Suppressor macrophage (primary cell): ENCODE measurements at places on chromosomes 16 and 17.
A peak's percentile ranks its signal among the peaks of the same experiment; 100 is the strongest.

GRCh38 chr17:46776298-46777005 lies 42.0 kb downstream of the WNT3 start:
- no peak for DNase-seq

- DNase-seq = no peak
Observed at GRCh38 chr16:67246756-67247191, 507 bp downstream of the FHOD1 start.

DNA sequence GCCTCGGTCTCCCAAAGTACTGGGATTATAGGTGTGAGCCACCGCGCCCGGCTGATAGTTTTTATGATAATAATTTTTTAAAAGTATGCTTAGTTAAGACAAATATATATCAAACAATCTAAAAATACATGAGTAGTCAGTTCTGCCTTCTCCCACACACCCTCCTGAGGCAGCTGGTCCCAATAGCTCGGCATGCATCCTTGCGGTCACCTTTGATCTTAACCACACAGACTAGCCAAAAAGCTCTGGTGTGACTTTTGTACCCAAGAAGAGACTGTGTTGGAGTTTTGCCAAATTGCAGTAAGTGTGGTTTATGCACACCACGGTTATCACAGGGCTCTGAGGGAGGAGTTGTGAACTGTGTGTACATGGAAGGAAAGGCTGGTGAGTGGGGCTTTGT lies 25.6 kb downstream of the ATP6V0A1 start:
- no peak for DNase-seq

GRCh38 chr17:45093444-45094110 lies 32.5 kb downstream of the NMT1 start:
- DNase-seq = no peak

- DNase-seq = no peak
Observed at GRCh38 chr16:82059161-82059982, 24.3 kb downstream of the HSD17B2 start.

- no peak for DNase-seq
Observed at GRCh38 chr17:43011728-43012472, 5.3 kb downstream of the IFI35 start.

DNA sequence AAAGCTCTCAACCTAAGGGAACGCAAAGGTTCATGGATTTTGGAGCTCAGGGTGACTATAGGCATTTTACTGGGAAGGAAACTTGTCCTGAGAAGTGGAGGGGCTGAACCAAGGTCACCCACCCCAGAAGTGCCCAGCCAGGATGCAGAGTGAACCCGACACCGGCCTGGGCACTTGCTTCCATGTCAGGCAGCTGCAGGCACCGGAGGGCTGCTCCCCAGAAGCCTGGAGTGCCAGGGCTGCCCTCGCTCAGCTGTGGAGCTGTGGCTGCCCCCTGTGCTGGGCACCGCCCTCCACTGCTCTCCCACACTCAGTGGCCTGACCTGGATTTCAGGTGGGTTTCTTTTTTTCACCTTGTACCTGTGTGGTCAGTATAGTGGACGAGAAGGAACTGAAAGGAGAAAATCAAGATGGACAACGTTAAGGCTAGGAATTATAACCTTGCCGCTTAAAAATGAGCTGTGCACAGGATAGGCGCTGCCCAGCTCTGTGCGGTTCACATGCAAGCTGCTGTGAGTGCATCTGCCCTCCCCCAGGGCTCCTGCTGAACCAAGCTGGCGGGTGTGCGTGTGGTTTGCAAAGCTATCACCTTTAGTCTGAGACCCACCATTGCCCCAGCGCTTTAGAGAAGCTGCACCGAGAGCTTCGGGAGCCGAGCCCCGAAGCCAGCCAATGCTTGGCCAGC lies 2.2 kb downstream of the MAPK8IP3 start:
- no peak for DNase-seq

DNA sequence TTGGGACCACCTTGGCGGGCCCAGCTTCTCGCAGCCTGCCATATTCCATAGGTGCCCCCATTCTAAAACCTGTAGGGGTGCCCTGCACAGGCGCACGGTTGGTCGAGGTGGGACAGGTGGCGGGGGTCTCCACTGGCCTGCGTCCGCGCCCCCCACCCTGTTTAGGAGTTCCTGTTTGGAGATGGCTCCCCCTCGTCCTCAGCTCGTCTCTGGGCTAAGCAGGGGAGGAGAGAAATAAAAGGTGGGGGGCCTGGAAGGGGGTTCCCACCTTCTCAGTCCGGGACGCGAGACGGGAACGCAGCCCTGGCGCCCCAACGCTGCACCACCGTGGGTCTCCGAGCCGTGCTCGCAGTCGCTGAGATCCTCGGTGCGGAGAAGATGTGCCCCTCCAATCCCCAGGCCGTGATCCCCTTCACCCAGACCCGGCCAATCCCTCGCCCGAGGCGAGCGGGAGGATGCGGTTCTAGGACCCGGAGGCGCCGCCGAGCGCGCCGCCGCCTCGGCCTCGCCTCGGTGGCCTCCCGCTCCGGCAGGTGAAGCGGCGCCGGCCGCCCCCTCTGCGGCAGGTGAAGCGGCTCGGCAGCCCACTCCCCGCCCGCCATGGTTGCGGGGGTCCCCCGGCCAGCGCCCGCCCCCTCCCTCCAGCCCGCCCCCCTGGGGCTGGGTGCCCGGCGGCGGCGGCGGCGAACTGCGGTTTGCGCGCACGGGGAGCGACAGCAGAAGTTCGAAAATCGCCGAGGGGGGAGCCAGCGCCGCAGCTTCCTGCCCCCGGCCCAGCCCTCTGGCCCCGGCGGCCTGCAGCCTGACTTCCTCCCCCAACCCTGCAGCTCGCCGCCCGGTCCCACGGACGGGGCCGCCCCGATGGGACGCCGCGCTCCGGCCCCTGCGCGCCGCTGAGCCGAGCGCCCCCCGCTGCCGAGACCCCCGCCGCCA lies at the start of gene FMNL1:
FMNL1 (plus strand) TSS at position 805 of the 933 bp plus-strand sequence. CDS start 240 bp downstream, outside the sequence.
- DNase-seq = peak; percentile 93

- DNase-seq = no peak
Observed at GRCh38 chr16:15459791-15460190, 25.4 kb downstream of the BMERB1 start.

GRCh38 chr17:45870342-45870974 lies 23.9 kb upstream of the MAPT start:
- no peak for DNase-seq

- DNase-seq = no peak
Observed at GRCh38 chr16:10009684-10010083, 172.5 kb downstream of the GRIN2A start.

GRCh38 chr16:75265911-75266701 lies 14.7 kb upstream of the BCAR1 start:
- DNase-seq = peak; percentile 76

GRCh38 chr17:50425682-50426471 lies at the start of gene ACSF2:
TSS of gene ACSF2 (plus strand) at chr17:50426218. CDS start at chr17:50426262, 44 bp downstream.
- DNase-seq = peak; percentile 64

GRCh38 chr17:32564325-32564724 lies 77.5 kb downstream of the CDK5R1 start:
- DNase-seq = no peak

DNA sequence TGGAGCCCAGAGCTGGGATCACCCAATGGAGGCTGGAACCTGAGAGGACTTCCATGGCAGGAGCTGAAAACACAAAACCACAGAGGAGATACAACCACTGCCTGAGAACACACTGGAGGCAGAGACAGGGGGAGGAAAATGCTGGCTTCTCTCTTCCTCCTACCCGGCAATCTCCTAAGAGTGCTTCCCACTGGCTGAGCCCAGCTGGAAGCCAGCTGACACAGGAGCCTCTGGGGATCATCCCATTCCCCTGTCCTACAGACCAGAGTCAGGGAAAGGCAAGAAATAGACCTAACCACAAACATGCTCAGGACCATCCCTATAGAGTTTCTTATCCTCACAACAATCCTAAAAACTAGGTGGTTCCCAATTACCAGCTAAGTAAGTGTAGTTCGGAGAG lies 112.4 kb upstream of the CDH5 start:
- no peak for DNase-seq

DNA sequence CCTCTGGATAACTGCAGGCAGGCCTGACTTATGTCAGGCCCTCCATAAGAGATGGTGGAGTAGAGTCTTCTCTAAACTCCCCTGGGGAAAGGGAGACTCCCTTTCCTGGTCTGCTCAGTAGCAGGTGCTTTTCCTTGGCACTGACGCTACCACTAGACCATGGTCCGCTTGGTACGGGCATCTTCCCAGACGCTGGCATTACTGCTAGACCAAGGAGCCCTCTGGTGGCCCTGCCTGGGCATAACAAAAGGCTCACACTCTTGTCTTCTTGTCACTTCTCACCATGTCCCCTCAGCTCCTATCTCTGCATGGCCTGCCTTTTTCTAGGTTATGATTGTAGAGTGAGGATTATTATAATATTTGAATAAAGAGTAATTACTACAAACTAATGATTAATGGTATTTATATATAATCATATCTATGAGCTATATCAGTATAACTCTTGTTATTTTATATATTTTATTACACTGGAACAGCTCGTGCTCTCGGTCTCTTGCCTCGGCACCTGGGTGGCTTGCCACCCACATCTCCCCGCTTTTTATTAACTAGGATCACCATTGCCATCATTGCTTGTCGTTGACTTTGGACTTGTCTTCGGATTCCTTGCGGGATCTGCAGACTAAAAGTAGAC lies 59.8 kb upstream of the ARL4D start:
- DNase-seq = peak; percentile 65

GRCh38 chr16:48176635-48177408 lies 21.0 kb upstream of the ABCC12 start:
- no peak for DNase-seq

DNA sequence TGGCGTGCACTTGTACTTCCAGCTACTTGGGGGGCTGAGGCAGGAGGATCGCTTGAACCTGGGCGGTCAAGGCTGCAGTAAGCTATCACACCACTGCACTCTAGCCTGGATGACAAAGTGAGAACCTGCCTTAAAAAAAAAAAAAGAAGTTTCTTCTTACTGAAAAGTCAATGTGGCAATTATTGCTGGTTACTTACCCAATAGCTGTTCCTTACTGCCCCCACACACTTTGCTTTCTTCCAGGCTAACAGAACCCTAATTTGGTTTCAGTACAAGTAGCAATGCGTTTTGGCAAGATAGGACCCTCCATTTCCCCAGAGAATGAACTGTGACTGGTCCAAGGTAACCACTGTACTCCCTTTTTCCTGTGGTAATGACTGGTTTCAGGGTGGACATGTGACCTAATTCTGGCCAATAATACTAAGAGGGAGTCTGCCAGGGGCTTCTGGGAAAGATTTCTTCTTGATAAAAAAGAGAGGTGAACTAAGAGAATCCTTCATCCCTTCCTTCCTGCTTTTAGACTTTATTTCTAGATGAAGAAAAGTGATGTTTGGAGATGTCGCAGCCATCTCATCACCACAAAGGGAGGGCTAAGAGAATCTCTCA lies 58.8 kb upstream of the MSI2 start:
- peak; percentile 49 for DNase-seq

DNA sequence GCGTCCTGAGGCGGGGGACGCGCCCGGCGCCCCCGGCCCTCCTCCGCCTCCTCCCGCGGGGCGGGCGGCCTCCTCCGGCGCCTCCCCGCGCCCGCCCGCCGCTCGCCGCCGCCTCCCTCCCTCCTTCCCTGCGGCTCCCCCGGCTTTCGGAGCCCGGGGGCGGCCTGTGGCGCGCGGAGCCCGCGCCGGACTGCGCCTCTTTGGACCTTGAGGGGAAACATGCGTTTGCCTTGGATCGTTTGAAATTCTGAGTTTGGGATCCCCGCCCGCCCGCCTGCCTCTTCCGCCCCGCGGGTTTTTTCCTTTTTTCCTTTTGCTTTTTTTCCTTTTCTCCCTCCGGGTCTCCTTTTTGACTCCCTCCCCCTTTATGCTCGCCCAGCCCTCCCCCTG lies 390 bp downstream of the ZNRF1 start:
- no peak for DNase-seq

DNA sequence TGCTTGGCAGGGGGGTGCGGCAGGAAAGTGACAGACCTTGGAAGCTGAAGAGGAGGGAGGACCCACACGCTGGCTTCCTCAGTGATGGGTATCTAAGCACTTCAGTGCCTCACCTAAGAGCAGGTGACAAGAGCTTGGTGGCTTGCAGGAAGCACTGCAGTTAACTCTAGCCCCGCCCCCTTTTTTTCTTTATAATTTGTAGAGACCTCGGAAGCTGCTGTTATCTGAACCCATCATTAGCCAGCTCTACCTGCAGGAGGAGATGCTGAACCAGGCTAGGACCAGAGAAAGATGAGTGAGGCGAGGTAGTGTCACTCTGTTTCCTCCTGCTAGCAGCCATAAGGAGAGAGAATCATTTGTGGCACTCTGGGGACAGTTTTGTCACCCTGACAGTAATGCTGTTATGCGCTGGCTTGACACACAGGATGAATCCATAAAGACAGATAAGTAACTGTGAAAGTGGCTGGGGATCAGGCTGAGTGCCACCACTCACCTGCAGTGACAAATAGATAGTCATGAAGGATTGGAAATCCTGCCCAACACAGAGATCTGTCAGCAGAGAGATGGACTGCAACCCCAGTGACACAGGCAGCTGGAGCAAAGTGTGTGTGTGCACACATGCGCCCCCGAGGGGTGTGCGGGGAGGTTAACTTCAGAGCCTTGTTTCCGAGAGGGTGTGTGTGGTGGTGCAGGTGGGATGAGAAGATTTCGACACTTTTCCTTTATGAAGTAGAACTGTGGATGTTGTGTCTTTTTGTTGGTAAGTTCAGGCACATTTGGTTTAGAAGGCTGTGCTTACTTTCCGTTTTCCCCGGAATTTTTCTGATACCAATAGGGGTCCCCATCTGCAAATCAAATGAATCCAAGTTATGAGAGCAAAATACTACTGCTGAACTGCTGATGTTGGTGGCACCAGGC lies 224.0 kb downstream of the IRX3 start:
- no peak for DNase-seq

DNA sequence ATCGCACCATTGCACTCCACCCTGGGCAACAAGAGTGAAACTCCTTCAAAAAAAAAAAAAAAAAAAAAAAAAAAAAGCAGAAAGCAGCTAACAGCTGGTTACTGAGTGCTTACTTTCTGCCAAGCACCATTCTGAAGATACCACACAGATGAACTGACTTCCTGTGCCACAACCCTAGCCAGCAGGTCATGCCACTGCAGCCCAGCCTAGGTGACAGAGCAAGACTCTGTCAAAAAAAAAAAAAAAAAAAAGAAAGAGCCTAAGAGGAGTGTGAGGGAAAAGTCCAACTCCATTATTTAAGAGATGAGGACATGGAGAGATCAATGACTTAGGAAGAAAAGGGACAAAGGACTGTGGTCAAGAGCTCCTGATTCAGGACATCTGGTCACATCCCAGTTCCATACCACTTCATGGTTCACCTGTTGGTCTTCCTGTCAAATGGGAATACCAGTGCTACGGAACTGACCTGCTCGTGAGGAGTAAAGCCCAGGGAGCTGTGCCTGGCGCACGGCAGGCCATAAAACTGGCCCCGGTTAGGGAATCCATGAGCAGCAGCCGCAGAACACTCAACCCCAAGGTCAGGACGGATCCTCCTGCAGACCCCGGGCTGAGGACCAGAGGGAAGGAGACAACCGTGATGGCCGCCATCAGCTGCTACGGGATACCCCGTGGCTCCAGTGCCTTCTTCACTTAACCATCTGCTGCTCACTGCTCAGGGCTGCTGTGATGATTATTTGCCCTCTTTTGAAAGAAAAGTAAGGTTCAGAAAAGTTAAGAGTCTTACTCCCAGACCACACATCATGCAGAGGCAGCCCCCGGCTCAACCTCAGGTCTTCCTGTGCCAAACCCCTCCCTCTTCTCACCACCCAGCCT lies 950 bp downstream of the KLHDC4 start:
- DNase-seq = no peak

GRCh38 chr16:3095869-3096268 lies 3.2 kb downstream of the ZSCAN10 start:
- DNase-seq = peak; percentile 91
